ENCODE measurements at places on chromosomes 12 and 14.
A peak's percentile ranks its signal among the peaks of the same experiment; 100 is the strongest.

DNA sequence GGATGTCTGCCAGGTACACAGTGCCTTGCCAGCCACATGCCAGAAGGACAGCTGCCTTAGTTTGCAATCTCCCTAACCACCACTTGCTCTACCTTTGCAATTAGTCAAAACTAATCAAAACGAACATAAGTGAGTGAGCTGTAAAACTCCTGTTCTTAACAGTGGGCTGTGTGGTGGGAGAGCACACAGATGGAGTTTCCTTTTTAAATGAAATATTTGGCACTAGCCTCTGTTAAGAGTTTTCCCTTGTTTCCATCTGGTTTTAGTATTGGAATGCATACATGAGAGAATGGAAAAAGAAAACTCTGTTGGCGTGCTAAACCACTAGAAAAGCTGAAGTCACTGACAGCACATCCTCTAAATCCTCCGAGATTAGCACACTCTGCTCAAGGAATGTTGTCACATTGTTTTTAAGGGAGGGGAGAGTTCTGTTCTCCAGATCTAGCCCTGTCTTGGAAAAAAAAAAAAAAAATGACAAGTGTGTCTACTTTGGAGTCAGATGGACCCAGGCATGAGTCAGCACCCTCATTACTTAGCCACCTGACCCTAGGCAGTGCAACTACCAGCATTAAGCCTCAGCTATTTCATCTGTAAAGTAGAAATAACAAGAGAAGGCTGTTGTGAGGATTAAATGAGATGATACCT, 83.9 kb downstream of the STXBP6 start:
- DNase-seq: no peak

DNA sequence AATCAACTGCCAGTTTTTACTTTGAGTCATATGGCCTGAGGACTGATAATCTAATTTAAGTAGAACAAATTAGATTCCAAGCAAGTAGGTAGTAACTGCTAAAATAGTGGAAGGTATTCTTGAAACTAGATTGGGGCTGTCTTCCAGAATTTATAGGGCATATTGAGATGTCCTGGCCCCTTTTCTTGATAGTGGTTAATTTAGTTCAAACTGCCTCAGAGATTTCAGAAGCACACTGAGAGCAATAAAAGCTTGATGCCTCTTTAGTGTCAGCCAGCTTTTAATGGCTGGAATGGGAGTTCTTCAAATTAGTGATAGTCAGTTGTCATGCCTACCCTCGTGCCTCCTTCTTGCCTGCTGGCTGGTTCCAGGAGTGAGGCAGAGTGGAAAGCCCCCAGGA, 120.5 kb downstream of the AKAP6 start:
- DNase-seq: no peak

DNA sequence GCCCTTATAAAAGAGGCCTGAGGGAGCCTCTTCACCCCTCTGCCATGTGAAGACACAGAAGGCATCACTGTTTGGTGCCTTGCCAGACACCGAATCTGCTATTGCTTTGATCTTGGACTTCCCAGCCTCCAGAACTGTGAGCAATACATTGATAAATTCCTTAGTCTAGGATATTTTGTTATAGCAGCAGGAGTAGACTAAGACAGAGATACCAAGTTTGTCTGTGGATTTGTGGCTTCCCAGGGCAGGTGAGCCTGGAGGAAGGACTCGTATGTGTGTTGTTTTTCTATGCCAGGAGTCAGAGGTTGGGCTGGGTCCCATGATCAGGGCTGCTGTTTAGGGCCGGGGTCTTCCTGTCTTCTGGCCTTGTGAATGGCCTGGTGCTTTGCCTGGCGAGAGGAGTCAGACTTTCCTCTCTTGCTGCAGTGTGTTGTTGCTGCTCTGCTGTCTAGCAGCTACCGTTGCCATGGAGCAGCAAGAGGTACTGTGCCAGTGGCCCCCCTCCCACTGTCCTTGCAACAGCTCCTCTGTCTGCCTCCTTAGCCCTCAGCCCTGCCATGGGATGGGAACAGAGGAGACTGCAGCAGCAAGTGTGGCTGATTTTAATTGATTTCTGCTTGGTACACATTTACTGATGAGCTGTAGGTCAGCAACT, 111.2 kb downstream of the CHST11 start:
- no peak for DNase-seq

DNA sequence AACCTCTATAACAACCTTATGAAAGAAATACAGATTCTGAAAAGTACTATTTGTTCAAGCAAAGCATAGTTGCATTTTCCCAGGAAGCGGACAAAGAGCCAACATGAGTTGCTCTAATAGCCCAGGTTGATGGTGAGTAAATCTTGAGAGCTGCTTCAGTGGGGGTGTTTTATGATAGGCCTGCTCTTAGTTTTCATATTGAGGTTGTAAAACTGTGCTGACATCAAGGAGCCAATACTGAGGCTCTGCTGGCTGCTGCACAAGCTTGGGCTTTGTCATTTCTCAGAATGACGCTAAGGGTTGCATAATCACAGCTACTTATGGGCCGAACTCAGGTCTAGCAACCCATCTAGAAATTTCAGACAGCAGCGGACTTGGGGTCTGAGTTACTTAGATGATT, 11.5 kb downstream of the TBC1D30 start:
- DNase-seq: no peak

DNA sequence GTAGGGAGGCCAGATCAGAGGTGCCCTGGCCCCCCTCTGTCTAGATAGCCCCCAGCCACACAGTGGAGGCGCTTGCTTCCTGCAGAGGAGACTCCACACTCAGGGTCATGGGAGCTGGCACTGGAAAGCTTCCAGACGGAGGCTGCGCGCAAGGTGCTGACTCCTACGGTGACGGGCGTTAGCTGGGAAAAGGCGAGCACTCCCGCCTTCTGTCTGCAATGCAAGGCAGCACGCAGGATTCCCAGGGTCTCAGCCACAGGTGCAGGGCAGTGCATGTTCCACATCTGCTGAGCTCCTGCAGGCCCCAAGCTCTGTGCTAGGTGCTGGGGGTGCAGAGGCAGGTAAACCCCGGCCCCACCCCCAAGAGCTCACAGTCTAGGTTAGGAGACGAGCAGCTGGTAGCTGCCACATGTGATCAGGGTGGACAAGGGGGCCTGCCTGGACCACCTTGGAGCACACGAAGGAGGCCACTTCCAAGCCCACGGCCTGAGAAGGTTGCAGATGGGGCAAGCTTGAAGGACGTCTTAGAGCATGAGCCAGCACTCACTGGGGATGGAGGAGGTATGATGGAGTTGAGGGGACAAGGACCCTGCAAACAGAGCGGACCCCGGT, 310.9 kb upstream of the DIO3 start:
- no peak for DNase-seq

DNA sequence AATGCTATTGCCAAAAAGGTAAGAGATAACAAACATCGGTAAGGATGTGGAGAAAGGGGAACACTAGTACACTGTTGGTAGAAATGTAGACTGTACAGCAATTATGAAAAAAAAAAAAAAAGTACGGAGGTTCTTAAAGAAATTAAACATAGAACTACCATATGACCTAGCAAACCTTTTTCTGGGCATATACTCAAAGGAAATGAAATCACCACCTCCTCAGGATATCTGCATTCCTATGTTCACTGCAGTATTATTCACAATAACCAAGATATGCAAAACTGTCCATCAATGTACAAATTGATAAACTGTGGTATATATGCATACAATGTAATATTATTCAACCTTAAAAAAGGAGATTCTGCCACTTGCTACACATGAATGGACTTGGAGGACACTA, 60.7 kb downstream of the INSM2 start:
- DNase-seq: no peak

- DNase-seq: no peak
Observed at GRCh38 chr12:18456344-18456743, 195.0 kb downstream of the PIK3C2G start.

GRCh38 chr14:43001731-43002130, 1395.1 kb downstream of the LRFN5 start:
- DNase-seq: no peak

DNA sequence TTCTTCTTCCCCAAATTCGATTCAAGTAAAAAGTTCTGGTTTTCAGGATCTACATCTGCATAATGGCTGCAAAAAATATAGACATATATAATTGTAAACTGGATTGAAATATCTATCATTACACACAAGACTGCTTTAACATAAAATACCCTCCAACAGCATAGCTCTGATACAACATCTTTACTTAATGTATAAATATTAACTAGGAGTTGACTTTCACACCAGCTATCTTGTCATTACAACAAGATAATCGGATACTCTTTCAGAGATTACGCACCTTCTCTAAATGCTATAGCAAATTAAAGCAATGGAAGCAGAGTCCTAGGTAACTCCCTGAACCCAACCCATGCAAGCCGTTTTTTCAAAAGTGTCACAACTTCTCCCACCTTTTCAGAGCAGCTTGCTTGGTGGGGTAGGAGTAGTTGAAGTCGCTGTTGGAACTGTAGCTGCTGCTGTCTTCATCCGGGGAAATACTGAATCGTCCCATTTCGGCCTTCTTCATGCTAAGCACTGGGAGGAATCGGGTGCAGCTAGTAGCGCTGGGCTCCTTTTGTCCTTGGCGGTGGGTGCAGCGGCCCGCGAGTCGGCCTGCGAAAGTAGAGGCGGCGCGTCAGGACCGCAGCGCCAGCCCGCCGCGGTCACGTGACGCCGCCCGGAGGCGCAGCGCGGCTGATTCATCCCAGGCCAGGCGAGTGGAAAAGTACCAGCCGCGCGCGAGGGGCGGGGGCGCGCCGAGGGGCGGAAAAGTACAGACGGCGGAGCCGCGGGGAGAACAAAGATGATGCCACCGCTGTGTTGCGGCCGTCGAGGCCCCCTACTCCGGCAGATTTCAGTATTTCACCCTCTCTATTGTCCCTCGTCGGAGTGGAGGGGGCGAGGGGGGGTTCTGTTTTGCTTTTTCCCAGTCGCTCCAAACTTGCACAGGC, 1.5 kb downstream of the SLC38A2 start:
- peak; percentile 88 for DNase-seq

DNA sequence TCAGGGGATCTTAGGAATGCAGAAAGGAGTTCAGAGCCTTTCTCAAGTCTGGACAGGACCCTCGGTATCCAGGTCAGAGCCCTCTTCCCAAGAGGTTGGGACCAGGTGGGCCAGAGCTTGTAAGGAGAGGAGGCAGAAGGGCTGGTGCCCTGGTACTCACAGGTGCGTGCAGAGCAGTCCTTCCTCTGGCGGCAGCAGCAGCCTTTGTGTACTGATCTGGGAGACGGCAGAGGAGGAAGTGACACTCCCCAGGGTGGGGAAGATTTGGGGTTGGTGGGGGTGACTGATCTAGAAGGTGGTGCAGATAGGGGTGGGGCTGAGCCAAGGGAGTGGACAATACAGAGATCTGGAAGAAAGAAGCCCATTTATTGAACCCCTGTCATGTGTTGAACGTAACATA, at the start of gene ITGB7:
TSS of gene ITGB7 (minus strand) at position 210 of the 400 bp plus-strand sequence. CDS start 6,808 bp downstream, outside the sequence.
- DNase-seq: no peak

DNA sequence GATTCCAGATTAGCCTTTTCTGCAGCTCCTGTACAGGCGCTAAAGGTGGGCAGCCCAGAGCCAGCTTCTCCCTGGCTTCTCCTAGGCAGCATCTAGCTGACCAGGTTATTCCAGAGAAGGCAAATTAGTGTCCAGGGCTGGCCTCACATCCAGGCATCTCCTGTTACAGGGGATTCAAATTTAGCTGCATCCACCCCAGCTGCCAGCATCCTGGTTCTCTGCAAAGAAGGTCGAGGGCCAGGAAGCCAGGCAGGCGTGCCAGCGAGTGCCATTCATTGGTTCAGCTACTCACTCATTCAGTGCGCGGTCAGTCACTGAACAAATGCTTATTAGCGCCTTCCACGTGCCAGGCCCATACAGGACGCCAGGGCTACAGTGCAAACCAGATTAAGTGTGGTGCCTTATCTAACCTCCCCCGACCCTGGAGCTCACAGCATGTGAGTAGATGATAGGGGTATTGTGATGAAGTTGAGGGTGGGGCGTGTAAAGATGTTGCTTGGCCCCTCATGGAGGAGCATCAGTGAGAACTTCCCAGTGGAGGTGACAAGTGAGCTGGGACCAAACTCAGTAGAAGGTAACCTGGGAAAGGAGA, 15.7 kb upstream of the FAM222A start:
- no peak for DNase-seq

Data from HuH-7 (cell line).